ENCODE measurements at places on chromosomes 1 and 21.

DNA sequence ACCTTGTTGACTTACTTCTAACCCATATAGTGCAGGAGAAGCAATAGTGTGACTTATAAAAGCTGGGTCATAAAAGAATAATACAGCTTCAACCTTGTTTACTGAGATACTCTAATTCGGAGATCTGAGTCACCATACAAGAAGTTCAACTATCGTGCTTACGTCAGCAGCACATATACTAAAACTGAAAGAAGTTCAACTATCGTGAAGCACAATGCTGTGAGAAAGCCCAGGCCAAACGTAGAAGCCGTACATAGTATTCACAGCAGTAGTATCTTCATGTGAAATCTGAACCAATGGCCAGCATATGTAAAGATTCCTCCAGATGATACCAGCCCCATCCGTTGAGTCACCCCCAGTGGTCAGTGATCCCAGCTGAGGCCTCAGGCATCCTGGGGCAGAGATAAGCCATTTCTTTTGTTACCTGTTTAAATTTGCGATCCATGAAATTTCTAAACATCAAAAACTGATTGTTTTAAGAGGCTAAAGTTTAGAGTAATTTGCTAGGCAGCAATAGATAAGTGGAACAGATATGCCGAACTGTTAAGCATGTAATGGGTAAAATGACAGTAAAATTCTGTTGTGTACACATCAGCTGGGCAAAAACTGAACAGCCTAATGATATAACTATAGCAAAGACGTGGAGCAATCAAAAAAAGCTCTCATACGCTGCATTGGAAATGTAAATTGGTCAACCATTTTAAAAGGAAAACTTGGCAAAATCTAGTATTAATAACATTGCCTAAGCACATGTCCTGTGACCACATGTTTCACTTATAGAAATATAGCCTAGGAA is 53.9 kb upstream of the SAMD13 start:
- DNase-seq: no peak

GRCh38 chr1:244210884-244211558 is 159.9 kb downstream of the ZBTB18 start:
- no peak for DNase-seq

DNA sequence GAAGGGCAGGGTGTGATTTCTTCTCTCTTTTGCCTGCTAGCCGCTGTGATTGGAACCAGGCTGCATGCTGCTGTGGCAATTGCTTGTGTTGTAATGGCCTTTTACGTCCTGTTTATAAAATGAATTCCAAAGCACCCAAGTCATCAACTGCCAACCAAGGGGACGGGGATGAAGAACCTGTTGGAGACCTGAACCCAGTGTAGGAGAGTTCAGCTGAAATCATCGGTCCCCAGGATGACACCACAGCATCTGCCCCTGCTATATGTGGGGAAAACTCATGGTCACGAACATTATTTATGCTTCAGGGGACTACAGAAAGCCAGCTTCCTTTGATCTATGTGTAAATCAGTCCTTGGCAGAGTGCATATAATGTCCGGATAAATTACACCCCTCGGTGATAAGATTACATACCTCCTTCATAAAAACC is 3.8 kb downstream of the TMEM167B start:
- DNase-seq: no peak

DNA sequence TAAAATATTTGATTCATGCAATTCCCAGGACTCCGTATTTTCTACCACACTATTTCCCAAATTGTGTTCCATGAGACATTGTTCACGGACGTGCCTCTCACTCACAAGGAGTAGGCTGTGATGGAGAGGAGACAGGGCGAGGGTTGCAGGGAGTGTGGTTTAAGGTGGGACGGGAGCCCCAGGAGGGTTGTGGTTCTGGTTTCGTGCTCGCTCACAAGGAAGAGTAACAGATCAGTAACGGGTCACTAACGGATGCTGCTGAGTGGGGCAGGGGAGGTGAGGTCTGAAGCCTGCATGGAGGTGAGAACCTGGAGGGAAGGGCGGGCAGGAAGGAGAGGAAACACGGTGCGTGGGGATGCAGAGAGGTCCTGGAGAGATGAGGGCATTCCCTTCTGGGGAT is 28.8 kb downstream of the TFF3 start:
- DNase-seq: no peak

All from inflammatory macrophage treated with lipopolysaccharide for 1 hour (primary cell).